ENCODE measurements at places on chromosomes 1 and 21.

- DNase-seq, result no peak
These were observed 77.5 kb downstream of the FMN2 start for GRCh38 chr1:240169188-240169587.

GRCh38 chr1:16117369-16117768 is 38.5 kb downstream of the EPHA2 start:
- DNase-seq, result no peak

DNA sequence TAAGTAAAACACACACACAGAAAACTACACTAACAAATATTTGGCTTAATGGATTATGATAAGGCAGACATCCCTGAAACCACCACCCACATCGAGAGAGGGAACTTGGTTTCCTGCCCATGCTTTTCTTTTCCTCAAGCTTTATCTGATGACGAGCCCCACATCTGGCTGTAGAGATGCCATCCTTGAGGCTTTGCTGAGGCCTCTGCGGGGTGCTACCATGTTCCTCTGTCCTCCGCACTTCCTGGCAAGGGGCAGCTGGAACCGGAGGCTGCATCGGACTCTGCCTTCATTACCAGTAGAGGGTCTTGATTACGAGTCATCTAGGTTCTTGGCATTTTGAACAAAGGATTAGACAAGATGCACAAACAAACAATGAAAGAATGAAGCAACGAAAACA is 21.7 kb upstream of the C1orf174 start:
- DNase-seq, result no peak

DNA sequence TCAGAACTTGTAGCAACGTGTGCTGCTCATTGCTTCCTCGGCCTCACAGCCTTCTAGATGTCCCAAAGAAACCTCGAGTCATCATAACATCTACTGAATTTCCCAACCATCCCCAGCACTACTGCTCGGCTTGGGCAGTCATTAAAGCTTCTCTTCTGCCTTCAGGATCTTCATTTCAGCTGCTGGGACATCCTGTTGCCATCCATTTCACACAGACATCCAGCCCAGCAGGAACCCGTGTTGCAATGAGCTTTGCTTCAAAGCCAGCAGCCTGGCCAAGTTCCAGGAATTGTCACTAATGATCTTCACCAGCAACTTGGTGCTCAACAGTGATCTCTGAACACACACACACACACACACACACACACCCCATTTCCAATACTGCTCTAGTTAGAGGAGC is 18.5 kb downstream of the WLS start:
- no peak for DNase-seq

- DNase-seq, result no peak
These were observed 27.2 kb upstream of the LRRC8C start for GRCh38 chr1:89605692-89606091.

DNA sequence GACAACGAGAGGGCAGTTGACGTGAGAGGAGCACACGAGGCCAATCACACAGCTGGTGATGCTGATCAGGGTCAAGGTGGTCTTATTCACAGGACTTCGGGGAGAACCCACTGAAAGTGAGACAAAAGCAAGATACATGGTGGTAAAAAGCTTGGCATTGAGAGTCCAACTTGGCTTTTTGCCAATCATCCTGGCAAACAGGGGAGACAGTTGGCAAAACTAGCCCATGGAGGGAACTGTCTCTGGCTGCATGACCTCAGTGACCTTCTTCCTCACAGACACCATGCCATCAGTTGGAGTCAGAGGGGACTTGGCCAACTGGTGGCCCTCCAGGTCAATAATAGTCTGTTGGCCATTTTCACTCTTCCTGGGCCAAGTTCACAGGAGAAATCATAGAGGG is 139.9 kb downstream of the ASTN1 start:
- DNase-seq, result no peak

DNA sequence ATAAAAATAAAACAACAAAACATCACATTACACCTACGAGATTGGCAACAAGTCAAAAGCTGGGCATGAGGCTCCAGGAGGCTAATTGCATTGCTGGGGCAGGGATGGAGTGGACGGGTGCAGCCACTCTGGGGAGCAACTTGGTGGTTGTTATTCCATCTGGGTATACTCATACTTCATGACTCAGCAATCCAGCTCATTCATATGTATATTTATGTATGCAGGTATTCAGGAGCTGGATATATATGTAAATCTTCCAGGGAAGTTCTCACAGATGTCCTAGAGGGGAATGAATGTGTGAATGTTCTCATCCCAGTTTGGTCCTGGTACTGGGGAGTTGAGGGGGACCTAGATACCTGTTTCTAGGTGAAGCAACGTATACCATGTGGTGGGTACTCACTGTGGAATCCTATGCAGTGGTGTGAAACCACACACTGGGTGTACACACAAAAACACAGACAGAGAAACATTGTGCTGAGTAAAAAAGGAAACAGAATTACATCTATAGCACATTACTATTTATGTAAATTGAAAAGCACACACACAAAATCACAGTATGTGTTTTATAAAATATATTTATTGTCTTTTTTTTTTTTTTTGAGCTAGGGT is 79.7 kb upstream of the RAB4A start:
- DNase-seq, result no peak

DNA sequence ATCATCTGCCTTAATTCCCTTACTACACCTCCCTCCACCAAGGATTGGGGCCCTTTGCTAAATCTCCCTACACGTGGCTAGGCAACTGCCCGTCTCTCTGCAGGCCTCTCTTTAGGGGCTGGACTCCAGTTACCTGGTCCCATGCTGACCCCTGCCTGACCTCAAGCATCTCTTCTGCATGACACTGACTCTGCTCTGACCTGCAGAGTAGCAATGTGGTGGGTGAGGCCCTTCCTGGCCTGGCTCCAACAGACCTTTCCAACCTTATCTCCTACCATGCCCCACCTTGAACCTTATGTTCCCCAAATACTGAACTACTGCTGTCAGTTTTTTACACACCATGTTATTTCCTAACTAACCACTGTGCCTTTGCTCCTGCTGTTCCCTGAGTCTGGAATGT is 45.9 kb upstream of the EPS15 start:
- no peak for DNase-seq

DNA sequence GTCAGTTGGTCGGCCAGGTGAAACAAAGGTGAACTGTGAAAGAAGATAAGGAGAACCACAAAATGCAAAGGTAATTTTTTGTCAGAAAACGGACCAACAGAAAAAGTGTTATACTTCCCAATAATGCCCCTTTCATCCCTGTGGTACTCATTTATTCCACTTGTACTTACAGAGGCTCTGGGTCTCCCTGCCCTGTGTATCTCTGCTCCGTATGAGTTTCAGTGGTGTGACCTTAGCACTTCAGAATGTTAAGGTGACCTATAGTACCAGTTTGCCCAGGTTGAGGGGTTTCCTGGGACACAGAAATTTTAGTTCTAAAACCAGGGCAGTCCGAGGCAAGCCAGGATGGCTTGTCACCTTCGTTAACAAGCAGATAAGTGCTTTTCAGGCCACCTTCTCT is 254.8 kb downstream of the OLFM3 start:
- DNase-seq, result no peak

DNA sequence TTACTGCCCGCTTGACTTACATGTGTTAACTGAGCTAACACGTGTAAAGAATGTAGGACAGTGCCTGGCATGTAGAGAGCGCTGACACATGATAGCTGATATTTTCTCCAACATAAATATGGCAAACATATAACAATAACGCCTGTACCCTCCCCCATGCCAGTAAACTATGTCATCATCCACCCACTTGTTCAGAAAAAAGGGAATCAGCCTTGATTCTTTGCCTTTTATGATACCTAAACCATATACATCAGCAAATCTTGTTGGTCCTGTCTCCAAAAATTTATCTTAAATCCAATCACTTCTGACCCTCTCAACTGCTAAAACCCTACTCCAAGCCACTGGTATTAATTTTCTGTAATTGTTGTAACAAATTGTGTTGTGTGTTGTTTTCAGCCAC is 1.1 kb upstream of the ZNF692 start:
- DNase-seq, result no peak

GRCh38 chr1:226476648-226477319 is 68.9 kb upstream of the PARP1 start:
- no peak for DNase-seq

DNA sequence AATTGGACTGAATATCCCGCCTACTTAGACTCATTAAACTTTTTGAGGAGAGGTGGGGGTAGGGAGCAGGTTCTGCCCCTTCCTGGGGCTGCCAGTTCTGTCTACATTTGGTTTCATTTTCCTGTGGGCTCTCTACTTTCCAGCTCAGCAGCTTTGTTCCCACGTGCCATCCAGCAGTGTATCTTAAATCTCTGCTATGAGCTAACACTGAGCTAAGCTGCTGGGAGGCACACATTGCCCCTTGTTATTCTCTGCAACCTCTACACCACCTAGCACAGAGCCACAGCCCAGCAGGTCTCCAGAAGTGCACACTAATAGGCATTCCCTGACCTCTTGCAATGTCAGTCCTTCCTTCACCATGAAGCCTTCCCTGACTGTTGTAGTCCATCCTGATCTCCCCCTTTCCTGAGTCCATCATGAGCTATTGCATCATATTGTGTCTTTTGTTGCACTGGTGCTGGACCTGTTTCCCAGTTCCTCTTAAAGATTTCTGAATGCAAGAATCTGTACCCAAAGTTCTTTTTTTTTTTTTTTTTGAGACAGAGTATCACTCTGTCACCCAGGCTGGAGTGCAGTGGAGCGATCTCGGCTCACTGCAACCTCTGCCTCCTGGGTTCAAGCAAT is 28.7 kb upstream of the NRDC start:
- DNase-seq, result no peak

GRCh38 chr21:29144736-29145353 is 14.4 kb downstream of the MAP3K7CL start:
- no peak for DNase-seq

DNA sequence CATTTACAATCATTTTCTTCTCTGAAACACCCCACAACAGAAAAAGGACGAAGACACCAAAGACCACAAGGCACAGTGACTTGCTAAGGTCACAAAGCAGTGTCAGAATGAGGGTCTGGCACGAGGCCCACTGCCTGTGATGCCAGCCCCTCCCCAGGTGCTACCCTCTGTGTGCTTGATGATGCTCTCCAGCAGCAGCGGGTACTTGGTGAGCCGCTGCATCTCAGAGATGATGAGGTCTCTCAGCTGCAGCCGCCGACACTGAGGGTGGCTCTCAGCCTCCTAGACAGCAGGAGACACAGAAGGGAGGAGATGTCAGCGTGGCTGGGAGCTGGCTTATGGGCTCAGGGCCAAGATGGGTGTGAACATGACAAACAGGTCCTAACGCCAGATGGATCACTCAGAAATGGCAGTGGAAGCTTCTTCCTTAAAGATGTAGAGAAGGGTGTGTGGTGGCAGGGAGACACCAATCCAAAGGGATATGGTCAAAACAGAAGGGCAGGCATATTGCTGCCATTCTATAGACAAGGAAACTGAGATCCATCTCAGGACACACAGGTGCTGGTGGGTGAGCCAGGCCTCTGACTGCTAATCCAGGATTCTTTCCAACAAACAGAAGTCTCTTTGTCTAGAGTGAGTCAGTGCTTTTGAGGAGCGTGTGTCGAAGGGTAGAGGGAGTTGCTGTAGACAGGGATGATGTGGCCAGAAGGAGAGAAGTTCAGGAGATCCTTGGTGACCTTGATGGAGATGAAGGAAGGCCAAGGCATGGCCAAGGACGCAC is 25.6 kb downstream of the LRRC71 start:
- DNase-seq, result no peak

DNA sequence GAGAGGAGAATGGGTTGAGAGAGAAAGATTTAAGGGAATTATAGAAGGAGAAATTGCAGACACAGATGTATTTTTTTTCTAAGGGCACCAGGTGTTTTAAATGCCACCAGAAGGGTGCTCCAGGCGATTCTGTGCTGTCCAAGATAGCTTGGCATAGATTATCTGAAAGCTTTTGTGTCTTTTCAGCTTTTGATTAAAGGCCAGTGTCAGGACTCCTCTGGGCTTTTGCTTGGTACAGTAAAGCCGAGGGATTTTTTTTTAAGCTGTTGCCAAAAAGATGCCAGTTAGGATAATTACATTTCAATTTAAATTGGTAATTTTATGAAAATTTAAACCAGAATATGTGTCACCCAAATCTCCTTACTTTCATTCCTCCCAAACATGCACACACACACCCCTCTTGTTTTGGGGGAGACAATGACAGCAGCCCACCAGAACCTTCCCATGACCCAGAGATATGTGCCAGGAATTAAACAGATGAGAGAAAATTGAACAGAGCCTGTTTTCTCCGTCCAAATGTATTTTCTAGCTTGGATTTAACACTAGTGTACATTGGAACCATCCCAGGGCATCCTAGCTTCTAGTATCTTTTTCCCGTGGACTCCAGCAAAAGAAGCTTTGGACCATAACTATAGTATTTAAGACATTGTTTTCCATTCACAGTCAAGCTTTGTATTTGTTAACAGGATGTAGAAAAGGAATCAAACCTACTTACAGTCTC is 670.7 kb upstream of the CXADR start:
- no peak for DNase-seq

DNA sequence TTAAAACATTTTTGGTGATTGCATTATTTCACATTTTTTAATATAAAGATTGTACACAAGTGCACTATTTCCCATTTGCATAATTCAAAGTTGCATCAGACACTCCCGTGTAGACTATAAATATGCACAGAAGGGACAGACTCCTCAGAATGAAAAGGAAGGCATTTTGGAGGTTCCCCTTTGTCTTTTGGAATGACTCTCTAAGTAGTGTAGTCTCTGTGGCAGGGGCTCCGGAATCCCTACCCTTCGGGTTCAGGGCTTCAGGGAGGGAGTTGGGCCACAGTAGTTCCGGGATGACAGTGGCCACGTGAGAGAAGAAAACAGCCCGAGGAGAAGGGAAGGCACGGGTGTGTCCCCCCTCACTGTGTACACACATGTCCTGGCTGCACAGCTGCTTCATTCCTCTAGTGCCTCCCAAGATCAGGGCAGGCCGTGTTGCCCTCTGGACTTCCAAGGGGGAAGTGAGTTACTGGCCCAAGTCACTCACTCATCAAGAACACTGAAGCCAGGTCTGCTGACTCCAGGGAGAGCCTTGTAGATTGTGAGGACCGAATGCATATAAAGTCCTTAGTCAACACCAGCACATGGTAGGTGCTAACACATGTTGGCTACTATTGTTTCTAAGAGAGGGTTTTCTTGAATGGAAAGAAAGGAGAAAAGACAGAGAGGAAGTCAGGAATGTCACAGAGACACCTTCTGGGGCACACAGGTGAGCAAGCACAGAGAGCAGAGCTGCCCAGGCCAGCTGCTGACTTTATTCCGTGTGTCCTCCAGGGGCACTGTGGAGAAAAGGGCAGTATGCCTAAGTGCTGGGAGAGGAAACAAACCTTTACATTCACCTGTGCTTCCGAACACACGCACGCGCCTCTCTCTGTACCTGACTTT is 39.8 kb downstream of the LHX4 start:
- no peak for DNase-seq

DNA sequence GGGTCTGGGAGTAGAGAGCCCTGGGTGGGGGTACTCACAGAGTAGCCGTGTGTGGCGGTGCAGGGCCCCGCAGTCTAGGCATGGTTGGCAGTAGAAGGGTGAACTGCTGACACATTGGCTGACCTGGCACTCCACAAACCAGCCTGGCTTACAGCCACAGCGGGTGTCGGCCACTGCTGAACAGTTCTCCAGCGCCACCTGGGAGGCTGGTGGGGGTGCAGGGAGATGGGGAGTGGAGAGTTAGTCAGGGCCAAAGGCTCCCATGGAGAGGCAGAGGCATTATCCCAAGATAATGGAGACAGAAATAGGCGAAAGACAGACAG is 1.5 kb downstream of the TNFRSF25 start:
- DNase-seq, result no peak

Measured in stimulated activated CD8-positive, alpha-beta memory T cell treated with anti-CD3 and anti-CD28 coated beads, Interleukin-2, amount 100 ng/mL, for 1 hour (primary cell).